A549 treated with dexamethasone at 1 μM for 4 hours (cell line): ENCODE measurements at places on chromosomes 3 and 15. TPM values are rescaled to one million over a fixed set of nuclear protein-coding genes. Genes with fewer than 3 reads are reported as not detected.

The MRPL47 gene
- total RNA-seq = 32.1 to 46.4 TPM (median 32.6 TPM) in 5 replicates

The LSMEM2 gene
- not detected in 5 replicates for total RNA-seq

The HEG1 gene
- 10.9 to 19.8 TPM (median 16.9 TPM) in 5 replicates for total RNA-seq

The COL8A1 gene
- not detected in 5 replicates for total RNA-seq

The LRRN1 gene
- 0.02 TPM in 1 of 5 replicates, not detected in the others for total RNA-seq

The PLSCR2 gene
- 0.11 to 0.19 TPM in 2 of 5 replicates, not detected in the others for total RNA-seq

The ULK3 gene
- 21.0 to 36.3 TPM (median 29.4 TPM) in 5 replicates for total RNA-seq

The GOLGA6L7 gene
- total RNA-seq = not detected in 5 replicates

The CFAP92 gene
- total RNA-seq = not detected in 5 replicates
